CD4-positive, alpha-beta T cell treated with Interferon alpha-2 for 1 hour (primary cell): ENCODE measurements at places on chromosomes 1 and 21.

DNA sequence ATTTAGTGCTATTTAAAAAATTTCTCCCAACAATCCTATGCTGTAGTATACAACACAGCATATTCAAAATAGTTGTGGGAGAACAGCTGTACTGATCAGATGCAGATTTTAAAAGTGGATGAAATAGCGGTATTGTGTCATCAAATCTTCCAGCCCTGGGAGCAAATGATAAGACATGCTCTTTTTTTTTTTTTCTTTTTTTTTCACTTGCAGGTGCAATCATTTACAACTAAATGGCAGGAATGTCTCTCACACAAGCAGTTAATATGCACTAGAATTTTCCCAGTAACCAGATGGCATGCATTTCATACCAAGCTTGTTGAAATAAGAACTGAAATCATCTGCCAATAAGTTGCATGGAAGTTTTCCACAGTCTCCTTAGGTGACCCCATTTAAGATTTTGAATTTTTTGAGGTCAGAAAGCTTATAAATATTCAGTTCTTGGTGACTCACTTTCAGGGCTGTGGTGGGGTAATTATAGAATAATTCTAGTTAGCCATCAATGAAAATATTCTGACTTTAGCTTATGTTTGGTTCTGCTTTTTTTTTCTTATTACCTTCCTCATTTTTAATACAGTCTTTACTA lies 623.9 kb upstream of the NR5A2 start:
- no peak for DNase-seq

- DNase-seq, result no peak
Observed at GRCh38 chr21:45356251-45356650, 48.7 kb upstream of the COL18A1 start.

GRCh38 chr1:235947989-235948388 lies 81.3 kb upstream of the LYST start:
- DNase-seq, result no peak

DNA sequence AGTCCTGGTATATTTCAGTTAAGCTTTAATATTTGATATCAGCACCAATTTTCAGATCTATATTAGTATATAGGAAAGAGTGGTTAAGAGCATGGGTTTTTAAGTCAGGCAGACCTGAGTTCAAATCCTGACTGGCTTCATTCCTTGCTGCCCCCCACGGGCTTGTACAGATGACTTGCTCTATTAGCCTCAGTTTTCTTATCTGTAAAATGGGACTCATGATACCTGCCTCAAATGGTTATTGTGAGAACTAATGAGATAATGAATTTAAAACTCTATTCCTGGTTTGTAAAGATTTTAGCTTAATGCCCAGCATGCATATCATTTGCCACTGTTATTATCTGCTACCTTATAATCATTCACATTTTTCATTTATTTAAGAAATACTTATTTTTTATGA lies 264.5 kb downstream of the RPS6KC1 start:
- DNase-seq, result no peak

DNA sequence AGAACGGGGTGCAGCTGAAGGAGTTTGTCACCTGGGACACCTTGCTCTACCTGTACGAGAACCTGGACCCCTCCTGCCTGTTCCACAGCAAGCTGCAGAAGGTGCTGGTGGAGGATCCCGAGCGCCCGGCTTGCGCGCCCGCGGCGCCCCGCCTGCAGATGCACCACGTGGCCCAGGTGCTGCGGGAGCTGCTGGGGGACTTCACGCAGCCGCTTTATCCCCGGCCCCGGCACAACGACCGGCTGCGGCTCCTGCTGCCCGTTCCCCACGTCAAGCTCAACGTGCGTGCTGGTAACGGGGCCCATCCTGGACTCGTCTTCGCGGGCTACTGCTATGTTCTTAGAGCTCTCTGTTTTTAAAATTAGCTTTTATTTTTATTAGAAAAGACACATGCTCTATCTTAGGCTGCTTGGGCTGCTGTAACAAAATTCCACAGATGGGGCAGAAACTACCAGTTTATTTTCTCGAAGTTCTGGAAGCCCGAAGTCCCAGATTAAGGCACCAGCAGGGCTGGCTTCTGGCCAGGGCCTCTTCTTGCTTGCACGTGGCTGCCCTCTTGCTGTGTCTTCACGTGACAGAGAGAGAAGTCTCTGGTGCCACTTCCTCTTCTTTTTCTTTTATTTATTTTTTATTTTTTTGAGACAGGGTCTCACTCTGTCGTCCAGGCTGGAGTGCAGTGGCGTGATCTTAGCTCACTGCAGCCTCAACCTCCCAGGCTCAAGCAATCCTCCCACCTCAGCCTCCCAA lies 38.1 kb downstream of the TRPM2 start:
- DNase-seq, result peak; percentile 32

DNA sequence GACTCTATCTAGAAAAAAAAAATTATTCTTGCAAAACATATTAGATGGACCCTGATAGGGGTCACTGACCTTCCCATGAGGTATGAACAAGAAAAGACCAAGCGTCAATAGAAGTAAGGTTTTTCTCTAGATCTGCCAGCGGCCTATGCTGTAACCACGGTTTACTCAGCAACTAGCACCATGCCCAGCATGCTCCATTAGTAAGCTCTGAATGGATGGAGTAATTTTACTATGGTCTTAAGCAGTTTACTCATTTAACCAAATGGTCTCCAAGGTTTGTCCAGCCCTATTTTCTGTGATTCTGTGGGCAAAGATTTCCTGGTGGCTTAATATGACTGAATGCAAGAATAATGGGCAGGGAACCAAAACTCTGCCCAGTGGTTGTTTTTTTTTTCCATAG lies 113.9 kb downstream of the ADSS2 start:
- no peak for DNase-seq

DNA sequence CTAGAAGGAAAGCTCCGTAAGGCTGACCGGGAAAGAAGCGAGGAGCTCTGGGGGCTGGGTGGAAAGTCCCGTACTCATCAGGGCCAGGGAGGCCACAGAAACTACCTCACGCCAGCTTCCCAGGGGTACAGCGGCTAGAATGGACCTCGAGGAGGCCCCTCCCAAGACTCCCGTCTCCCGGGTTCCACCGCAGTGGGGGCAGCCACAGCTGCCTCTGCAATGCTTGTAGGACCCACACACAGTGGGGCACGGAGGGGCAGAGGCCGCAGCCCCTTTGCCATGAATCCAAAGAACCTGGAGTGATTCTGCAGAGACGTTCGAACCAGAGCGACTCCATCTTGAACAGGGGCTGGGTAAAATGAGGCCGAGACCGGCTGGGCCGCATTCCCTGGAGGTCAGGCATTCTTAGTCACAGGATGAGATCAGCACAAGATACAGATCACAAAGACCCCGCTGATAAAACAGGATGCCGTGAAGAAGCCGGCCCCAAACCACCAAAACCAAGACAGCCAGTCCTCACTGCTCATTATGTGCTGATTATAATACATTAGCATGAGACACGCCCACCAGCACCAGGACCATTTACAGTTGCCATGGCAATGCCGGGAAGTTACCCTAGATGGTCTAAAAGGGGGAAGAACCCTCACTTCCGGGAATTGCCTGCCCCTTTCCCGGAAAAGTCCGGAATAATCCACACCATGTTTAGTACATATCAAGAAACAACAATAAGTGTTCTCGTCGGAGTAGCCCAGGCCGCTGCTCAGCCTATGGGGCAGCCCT lies 1.6 kb upstream of the ANKRD65 start:
- no peak for DNase-seq

DNA sequence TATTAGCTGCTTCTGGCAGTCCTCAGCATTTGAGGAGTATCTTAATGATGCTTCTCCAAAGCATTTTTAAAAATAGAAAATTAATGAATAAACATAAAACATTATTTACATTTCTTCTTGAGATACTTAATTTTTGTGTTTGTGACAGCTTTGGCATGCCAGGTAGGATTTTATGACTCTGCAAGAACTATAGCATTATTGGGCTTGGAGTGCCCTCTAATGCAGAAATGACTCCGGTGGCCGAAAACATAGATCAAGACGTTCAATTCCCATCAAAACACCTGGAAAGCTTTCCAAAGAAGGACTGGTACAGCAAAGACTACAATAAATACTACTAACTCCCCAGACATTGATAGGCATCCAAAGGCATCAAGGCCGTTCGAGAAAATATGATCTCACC lies 366.4 kb upstream of the CXADR start:
- DNase-seq, result no peak

DNA sequence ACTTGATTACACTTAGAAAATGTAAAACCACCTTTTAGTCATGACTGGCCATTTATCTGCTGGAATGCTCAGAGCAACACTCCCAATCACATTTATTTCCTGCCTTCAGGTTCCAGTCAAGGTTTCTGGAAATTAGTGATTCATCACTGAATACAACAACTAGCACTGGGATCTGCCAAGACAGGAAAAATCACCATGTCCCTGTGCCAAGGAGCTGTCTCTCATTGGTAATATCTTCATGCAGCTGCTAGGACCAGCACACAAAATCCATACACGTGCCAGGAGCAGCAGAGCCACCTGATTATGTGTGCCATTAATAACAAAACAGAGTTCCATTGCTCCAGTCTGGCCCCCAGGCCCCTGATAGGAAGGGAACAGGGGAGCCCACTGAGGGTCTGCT lies 194.6 kb downstream of the TNR start:
- no peak for DNase-seq
